Spinal cord (tissue), 10 donors: ENCODE measurements at places on chromosomes 6 and 20.

DNA sequence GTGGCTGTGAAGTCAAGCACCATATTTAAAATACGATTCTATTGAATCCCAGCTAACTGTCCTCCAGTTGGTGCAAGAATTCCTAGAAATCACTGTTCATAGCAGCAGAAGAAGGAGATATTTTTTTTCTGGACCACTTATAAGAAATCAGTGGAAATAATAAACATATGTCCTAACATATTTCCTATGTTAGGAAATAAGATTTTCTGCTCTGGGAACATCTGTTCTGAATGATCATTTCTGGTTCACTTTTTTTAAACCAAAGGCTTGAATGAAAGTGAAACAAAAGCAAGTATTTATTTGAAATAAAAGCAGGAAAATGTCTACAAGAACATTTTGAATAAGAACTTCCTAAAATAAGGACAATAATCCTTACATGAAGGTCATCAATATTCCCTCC, 138.9 kb upstream of the RALGAPA2 start:
- DNase-seq, result no peak

DNA sequence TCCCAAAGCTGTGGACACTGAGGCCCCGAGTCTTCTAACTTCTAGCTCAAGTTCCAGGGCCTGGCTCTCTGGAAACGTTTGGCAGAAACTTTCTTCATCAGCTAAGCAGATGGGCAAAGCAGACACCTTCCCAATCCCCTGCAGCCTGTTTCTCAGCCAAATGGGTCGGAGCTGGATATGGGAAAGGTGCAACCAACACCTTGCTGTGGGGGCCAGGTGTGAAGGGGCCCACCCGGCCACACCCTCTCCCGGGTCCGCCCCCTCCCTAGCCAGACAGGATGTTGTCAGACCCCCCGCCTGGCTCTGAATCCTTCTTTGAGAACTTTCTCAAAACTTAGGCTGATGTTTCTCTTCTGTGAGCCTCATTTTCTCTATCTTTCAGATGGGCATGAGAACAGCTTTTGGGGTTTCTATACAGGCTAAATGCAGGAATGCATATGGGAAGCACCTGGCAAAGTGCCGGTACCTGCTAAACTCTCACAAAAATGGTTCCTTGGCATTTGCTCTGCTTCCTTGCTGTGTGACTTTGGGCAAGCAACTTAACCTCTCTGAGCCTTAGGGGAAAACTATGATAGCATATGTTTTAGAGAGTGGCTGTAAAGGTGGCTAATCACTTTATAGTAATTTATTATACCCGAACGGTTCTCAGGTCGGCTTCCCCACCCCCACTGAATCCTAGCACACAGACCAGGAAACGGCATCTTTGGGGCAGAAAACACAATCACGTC, 1.8 kb downstream of the SNAI1 start:
- no peak for DNase-seq

GRCh38 chr20:58141971-58142842, 86.2 kb downstream of the ANKRD60 start:
- DNase-seq, result no peak

DNA sequence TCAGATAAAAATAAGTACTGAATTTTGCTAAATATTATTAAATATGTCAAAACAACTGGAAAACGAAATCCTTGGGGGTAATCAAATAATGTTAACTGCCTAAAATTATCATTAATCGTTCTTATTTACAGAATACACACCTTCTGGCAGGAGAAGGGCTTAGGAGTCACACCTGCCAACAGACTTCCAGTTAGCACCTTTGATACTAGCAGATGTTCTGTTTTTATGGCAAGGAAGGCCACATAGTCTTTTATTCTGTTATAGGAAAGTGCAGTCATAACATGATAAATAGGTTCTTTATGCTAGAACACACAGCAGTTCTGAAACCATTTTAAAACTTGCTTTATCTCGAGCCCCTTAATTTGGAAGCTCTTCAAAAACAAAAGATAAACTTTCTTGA, 464.1 kb downstream of the UTRN start:
- DNase-seq, result no peak

DNA sequence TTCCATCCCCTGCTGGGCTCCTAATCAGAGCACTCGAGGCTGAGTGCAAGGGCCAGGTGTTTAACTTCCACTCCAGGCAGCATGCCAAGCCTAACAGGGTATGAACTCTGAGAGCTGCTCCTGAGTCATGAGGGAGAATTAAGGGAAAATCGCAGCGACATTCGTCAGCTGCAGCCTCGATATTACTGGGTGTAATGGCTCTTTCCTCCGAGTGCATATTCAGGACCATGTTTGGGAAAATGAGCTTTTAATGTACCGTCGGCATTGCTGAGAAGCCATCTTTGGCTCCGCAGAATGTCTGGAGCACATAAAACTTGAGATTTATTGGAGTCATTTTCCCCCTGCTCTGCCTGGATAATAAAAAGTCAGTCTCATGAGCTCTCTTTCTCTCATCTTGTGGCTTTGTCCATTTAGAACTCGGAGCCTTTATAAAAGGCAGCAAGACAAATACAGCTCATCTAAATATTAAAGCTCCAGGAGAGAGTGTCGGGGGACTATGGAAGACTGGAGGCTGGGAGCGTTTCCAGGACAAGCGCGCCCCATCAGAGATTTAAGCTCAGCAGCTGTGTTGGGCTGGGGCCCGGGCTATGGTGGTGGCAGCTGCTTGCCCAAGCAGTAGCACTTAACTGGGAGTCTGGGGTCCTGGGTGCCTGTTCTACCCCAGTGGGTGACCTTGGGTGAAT, 103.7 kb downstream of the TOX2 start:
- peak; percentile 96 for DNase-seq

GRCh38 chr20:61879303-61879620, 186.4 kb downstream of the TAF4 start:
- no peak for DNase-seq

DNA sequence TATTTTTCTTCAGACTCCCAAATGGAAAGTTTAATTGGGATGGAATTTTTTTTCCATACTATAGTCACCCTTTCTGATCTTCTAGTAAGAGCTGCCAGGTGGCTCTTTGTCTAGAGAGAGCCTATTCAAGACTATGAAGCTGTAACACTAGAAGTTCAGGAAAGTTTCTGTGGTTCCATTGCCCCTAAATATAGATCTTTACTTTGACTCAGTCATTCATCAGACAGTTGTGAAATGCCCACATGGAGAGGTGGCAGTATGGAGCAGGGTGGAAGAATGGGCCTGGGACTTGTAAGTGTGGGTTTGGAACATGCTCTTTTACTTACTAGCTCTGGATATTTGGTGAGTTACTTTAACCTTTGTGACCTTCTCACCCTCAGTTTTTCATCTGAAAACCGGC, 87.8 kb downstream of the CTNNBL1 start:
- no peak for DNase-seq

- DNase-seq, result no peak
Observed at GRCh38 chr6:109867970-109868358, 110.1 kb upstream of the GPR6 start.

- no peak for DNase-seq
Observed at GRCh38 chr6:37679539-37680476, 17.9 kb downstream of the MDGA1 start.

DNA sequence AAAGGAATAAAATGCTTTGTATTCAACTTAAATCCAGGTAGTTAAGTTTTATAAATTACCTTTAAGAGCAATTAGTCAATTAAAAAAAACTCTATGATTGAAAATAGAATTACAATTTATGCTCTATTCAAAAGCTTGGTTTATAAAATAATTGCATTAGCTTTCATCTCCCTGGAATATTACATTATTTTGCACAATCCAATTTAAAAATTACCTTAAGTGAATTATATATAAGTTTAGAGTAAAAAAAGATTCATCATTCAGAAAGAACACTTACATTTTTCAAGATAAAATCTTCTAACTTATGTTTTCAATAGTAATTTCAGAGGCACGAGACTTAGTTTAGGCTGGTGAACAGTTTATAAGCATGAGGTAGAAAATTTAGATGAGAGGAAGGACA, 14.9 kb downstream of the SSR1 start:
- no peak for DNase-seq

DNA sequence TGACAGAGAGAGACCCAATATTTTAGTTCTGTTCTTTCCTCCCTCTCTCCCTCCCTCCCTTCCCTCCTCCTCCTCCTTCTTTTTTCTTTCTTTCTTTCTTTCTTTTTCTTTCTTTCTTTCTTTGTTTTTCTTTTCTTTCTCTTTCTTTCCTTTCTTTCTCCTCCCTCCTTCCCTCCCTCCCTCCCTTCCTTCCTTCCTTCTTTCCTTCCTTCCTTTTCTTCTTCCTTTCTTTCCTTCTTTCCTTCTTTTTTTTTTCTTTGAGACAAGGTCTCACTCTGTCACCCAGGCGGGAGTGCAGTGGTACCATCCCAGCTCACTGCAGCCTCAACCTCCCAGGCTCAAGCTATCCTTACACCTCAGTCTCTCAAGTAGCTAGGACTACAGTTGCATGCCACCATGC, 28.4 kb downstream of the ARHGAP40 start:
- DNase-seq, result no peak

- DNase-seq, result no peak
Observed at GRCh38 chr6:116176596-116176995, 50.7 kb upstream of the COL10A1 start.

DNA sequence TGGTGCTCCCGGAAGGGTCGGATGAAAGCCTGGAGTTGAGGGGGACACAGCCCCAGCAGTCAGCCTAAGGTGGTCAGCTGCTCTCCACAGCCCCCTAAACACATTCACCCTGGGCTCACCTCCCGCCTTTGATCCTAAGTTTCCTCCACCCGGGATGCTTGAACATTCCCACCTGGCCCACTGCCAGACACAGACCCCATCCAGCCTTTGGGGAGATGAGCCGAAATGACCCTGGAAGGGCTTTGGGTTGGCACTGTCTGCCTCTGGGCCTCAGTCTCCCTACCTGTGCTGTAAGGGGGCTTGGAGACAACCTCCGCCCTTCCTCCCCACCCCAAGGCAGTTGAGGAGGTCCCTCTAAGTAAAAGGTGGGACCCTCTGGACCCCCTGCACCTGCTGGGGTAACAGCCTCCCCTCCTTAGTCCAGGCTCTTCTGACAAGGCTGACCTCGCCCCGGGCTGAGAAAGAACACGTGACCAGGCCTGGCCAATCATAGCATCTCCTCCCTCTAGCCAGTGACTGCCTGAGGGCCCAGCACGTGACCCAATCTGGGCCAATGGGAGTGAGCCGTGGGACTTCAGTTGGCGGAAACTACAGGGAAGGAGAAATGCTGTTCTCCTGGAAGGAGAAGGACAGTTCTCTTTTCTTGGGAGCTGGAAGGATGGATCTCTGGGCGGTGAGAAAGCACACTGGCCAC, 16.9 kb upstream of the UBE2V1 start:
- DNase-seq, result no peak

GRCh38 chr20:33132513-33133372, 35.2 kb upstream of the BPIFA2 start:
- no peak for DNase-seq

- DNase-seq, result no peak
Observed at GRCh38 chr20:39233755-39234154, 271.6 kb downstream of the DHX35 start.

GRCh38 chr6:144012534-144012933, 4.5 kb upstream of the PLAGL1 start:
- no peak for DNase-seq

DNA sequence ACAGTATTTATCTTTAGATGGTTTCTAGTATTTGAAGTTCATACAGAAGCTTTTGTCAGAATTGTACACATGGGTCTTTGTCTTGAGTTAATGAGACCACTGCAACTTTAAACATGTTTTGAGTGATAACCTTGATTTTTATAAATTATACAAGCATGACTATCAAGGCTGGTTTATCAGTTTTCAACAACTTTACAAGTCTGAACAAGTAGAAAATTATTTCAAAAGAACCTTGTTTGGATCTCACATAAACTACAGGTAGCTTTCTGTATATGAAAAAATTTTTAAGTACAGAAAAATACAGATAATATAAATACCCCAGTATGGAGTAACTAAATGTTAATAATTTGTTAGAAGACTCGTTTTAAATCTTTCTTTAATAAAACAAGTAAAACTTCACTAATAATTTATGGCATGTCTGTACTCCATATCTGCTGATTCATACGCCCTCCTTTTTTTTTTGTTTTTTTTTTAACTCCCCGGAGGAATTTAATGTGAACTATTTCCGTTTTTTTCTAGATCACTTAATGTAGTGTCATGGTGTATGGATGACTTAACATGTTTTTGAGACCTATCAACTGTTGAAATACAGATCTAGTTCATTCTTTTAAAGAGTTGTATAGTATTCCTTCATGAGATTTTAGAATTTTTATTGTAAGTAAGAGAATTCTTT, 18.3 kb downstream of the VAPB start:
- DNase-seq, result no peak

- no peak for DNase-seq
Observed at GRCh38 chr20:46316984-46317684, 8.8 kb upstream of the CDH22 start.

DNA sequence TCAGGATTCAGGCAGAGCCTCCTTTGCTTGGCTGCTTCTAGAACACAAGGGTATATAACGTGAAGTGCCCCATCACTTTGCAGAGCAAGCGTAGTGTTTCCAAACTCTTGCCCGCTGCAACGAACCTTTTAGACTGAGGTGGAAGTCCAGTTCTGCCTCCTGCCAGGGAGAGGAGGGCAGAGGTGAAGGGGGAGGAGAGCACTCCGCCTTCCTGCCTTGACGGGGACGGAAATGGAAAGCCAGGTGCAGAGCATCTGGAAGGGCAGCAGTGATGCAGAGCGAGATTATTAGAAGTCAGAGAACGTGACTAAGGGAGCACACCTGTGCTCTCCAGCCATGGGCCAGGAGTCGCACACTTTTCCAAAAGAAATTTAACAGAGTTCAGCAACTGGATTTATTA, 63.4 kb downstream of the RREB1 start:
- DNase-seq, result no peak

DNA sequence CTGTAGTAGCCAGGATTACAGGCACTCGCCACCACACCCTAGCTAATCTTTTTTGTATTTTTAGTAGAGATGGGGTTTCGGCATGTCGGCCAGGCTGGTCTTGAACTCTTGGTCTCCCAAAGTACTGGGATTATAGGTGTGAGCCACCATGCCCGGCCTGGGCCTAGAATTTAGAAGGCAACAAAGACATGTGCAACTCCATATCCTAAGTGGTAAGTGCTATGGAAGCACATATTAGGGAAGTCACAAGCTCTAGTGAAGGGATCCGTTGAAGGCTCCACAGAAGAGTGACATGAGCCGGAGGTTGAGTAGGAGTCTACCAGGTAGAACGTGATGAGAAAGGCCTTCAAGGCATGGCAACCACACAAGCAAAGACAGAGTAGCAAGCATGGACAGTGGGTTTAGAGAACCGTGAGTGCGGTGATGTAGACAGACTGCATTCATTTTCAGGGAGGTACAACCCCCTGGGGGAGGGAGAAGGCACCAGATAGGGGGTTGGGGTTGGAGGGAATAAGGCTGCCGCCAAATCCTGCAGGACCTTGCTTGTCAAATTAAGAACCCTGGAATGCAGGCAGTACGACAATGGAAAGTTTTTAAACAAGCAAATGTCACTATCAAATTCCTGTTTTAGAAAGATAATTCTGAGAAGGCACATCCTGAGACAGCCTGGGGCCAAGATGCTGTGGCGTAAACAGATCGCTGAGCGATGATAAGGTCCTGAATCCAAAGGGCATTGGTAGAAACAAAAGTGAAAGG, 50.2 kb downstream of the ARHGAP18 start:
- DNase-seq, result no peak

GRCh38 chr20:19598117-19598850, 159.8 kb upstream of the RIN2 start:
- DNase-seq, result peak; percentile 45

- no peak for DNase-seq
Observed at GRCh38 chr6:101296169-101296960, 97.1 kb upstream of the GRIK2 start.

- DNase-seq, result no peak
Observed at GRCh38 chr6:159719287-159719686, 8.0 kb upstream of the WTAP start.
